Activated T-cell treated with anti-CD3 and anti-CD28 coated beads for 48 hours (primary cell): ENCODE measurements at places on chromosomes 1 and 21.

DNA sequence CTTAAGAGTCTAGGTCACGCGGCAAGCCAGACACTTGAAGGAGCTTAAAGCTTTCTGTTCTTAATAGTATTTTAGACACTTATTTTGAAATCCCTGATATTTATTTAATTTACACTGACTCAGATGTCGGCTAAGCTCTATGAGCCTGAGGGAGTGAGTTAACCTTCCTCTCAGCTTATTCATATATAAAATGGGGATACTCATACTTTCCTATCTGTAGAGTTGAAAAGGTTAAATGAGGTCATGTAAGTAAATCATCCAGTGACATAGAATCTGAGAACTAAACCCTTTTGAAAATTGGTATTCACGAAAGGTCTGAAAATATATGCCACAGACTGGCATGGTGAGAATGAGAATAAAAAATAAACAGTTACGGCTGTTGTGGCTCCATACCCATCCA, 1.4 kb upstream of the GPR161 start:
- DNase-seq: no peak

GRCh38 chr1:235262539-235262938, 65.4 kb downstream of the ARID4B start:
- DNase-seq: no peak

GRCh38 chr21:24890021-24890420, 717.3 kb downstream of the MRPL39 start:
- no peak for DNase-seq

GRCh38 chr1:64093941-64094340, 109.5 kb upstream of the UBE2U start:
- no peak for DNase-seq

DNA sequence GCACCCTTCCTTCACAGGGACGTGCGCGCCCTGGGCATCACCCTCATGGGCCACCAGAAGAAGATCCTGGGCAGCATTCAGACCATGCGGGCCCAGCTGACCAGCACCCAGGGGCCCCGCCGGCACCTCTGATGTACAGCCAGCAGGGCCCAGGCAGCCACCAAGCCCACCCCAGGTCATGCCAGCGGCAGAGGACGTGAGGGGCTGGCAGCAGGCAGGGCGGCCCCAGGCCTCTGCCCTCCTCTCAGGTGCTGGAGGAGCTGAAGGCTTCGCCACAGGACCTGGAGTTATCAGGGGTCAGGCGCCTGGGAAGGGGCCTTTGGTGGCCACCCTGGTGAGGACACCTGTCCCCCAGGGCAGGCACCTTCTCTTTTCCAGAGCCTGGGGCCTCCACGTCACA, 34.8 kb upstream of the C1QA start:
- no peak for DNase-seq

DNA sequence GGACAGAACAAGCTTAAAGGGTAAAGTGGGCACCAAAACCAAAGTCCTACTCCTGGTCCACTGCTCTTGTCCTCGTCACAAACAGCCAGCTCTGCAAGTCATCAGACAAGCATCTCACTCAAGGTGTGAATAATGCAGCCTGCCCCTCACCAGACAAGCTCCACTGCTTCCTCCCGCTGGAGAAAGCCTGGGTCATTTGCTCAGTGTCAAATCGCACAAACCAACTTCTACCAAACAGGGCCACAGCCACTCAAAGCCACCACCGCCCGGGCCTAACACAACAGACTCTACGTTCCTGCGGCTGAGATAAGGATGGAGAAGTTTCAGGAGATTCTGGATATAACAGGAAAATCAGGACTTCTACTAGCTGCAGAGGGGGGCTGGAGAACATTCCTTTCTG, 3.3 kb downstream of the SSBP3 start:
- no peak for DNase-seq
